ENCODE measurements at places on chromosomes 7 and 10.

GRCh38 chr7:139772115-139772514 lies 5.7 kb downstream of the HIPK2 start:
- peaks cover 79% of the 10 kb centered on the region for H3K4me1 ChIP-seq
- DNase-seq = no peak
- H3K36me3 ChIP-seq = peaks cover 16% of the 10 kb centered on the region
- no peaks in the 10 kb centered on the region for H3K27me3 ChIP-seq
- H3K27ac ChIP-seq = no peak overlapping the region

- H3K27me3 ChIP-seq = no peaks in the 10 kb centered on the region
- H3K4me3 ChIP-seq = no peak overlapping the region
- no peak overlapping the region for H3K27ac ChIP-seq
- H3K36me3 ChIP-seq = no peaks in the 10 kb centered on the region
- H3K4me1 ChIP-seq = no peaks in the 10 kb centered on the region
- no peak for DNase-seq
Observed at GRCh38 chr10:6013413-6014192, 36.3 kb upstream of the IL15RA start.

DNA sequence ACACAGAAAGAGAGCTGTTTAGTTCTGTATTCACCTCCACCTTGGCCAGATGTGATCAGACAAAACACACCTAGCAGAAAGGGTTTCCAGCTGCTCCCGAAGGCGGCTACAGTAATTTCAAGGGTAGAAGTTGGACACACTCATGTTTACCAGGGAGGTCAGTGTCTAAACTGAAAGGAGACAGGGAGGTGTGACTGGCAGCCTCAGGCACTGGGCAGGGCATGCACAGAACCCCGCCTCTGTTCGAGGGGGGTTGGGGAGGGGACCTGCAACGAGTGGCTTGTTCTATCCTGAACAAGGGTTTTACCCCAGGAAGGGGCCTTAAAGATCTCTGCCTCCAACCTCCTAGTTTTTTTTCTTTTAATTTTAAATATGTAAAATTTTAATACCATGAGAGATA lies 49.6 kb downstream of the BPGM start:
- DNase-seq = no peak
- H3K4me1 ChIP-seq = peaks cover 51% of the 10 kb centered on the region
- no peak overlapping the region for H3K4me3 ChIP-seq
- no peaks in the 10 kb centered on the region for H3K27me3 ChIP-seq
- no peaks in the 10 kb centered on the region for H3K36me3 ChIP-seq
- peak overlapping the region; percentile 87 for H3K27ac ChIP-seq

DNA sequence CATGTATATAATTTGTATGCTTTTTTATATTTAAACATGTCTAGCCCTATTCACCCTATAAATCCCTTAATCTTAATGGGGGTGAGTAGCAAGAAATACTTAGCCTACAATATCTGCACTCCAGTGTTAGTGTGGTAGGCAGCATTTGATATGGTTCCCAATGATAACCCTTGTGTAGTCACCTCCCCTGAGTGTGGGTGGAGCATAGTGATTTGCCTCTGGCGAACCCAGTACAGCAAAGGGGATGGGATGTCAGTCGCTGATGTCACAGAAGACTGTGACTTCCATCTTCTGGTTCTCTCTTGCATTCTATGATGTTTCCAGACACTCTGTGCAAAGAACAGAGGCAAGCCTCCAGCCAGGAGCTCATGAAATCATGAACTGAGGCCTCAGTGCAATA lies 211.2 kb downstream of the CRPPA start:
- H3K4me1 ChIP-seq = no peaks in the 10 kb centered on the region
- H3K36me3 ChIP-seq = no peaks in the 10 kb centered on the region
- no peak overlapping the region for H3K27ac ChIP-seq
- no peaks in the 10 kb centered on the region for H3K27me3 ChIP-seq
- H3K4me3 ChIP-seq = no peak overlapping the region
- no peak for DNase-seq

DNA sequence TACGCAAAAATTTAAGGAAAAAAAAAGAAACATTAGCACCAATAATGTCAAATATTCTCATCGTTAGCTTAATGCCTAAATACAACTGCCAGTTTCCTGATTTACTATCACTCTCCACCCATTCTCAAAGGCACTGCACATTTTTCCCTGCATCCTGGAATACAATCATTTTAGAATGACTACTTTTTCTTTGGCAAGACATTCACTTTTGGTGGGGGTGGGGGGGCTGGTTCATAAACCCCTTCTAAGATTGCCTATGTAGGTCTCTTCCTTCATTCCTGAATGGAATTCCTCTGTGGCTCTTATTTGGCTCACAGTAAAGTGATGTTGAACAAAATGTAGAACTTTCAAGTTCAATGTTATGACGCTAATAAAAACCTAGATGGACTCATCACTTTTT lies 74.3 kb downstream of the RNLS start:
- no peak for DNase-seq
- no peaks in the 10 kb centered on the region for H3K4me1 ChIP-seq
- no peak overlapping the region for H3K4me3 ChIP-seq
- no peaks in the 10 kb centered on the region for H3K36me3 ChIP-seq
- no peaks in the 10 kb centered on the region for H3K27me3 ChIP-seq

- no peaks in the 10 kb centered on the region for H3K4me1 ChIP-seq
- H3K27ac ChIP-seq = no peak overlapping the region
- H3K27me3 ChIP-seq = no peaks in the 10 kb centered on the region
Observed at GRCh38 chr10:10530313-10530712, 487.4 kb upstream of the CELF2 start.

- no peak overlapping the region for H3K4me3 ChIP-seq
- H3K27me3 ChIP-seq = peaks cover 7% of the 10 kb centered on the region
- no peaks in the 10 kb centered on the region for H3K36me3 ChIP-seq
- no peak overlapping the region for H3K27ac ChIP-seq
- no peak for DNase-seq
- no peaks in the 10 kb centered on the region for H3K4me1 ChIP-seq
Observed at GRCh38 chr10:131027256-131027655, 284.3 kb downstream of the TCERG1L start.

DNA sequence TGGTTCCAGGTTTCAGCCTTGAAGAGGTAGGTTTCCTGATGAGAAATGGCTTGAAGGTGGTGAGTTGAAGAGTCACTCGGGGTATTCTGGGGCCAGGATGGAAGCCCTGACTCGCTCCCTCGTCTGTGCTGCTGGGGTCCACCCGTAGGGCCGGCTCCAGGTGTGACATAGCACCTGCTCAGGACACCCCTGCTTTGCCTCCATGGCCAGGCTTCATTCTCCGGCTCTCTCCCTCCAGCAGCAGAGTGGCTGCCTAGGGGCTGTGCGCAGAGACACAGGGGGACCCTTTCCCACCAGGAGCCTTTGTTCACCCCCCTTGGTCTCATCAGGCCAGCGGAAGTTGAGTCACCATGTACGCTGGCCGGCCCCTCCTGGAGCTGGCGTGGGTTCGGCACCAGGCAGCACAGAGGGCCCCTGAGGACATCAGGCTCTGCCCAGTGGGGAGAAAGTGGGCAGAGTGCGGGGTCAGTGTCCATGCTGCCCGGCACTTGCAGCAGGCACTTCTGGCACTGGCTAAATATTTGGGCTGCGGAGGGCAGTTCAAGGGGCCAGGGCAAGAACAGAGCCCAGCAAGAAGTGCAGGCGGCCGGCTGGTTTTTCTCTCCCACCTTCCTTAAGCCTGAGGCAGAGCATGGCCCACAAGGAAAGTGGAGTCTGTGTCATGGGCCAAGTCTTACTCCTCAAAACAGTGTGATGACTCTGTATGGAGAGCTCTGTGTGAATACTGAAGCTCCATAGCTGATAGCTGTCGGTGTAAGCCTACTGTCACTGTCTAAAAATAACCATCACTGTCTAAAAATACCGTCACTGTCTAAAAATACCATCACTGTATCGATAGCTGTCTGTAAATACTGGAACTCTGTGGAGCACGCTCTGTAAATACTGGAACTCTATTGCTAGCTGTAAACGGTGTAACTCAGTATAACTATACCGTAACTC lies 3.7 kb upstream of the PRKAR1B start:
- DNase-seq = no peak
- peaks cover 12% of the 10 kb centered on the region for H3K36me3 ChIP-seq
- H3K27ac ChIP-seq = no peak overlapping the region
- no peaks in the 10 kb centered on the region for H3K27me3 ChIP-seq
- peaks cover 24% of the 10 kb centered on the region for H3K4me1 ChIP-seq

DNA sequence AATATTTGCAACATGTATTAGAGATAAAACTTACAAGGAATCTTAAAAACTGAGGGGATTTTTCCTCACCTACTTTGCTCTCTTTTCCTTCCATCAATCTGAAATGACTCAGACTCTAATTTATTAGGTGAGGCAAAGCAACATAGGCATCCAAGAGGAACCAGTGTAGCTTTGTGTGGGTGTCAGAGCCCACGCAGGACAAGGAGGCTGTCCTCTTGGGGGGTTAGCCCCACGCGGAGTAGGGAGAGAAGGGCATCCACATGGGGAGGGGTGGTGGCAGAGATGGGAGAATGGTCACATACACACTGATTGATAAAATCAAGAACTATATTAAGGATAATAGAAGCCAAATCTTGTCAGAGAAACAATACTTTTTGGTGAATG lies 33.8 kb upstream of the ARMS2 start:
- DNase-seq = no peak
- peak overlapping the region; percentile 18 for H3K27ac ChIP-seq
- no peak overlapping the region for H3K4me3 ChIP-seq

DNA sequence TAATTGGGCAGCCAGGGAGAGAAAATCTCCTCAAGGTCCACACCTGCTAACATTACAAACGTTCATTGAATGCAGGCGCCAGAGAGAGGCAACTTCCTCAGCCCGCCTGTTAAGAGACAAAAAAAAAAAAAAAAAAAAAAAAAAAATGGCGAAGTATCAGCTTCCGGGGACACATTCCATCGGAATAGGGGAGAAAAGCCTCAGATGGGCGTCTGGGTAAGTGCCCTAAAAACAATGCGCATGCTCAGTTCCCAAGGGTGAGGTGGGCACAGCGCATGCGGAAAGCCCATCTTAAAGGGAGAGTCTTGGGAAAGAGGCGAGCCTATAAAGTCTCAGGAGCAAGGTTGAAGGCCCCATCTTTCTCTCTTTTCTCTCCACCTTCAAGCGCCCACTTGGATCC lies 1139.7 kb upstream of the CELF2 start:
- H3K27ac ChIP-seq = no peak overlapping the region
- H3K4me1 ChIP-seq = no peaks in the 10 kb centered on the region
- DNase-seq = no peak
- H3K27me3 ChIP-seq = no peaks in the 10 kb centered on the region
- no peaks in the 10 kb centered on the region for H3K36me3 ChIP-seq

GRCh38 chr10:122277526-122278136 lies 6.5 kb downstream of the BTBD16 start:
- no peak for DNase-seq
- no peaks in the 10 kb centered on the region for H3K36me3 ChIP-seq
- H3K4me3 ChIP-seq = no peak overlapping the region
- no peak overlapping the region for H3K27ac ChIP-seq
- peaks cover 16% of the 10 kb centered on the region for H3K4me1 ChIP-seq
- no peaks in the 10 kb centered on the region for H3K27me3 ChIP-seq

- no peak for DNase-seq
- no peaks in the 10 kb centered on the region for H3K36me3 ChIP-seq
- H3K4me1 ChIP-seq = no peaks in the 10 kb centered on the region
Observed at GRCh38 chr7:12481722-12482121, 78.1 kb upstream of the VWDE start.

- DNase-seq = no peak
- H3K4me3 ChIP-seq = no peak overlapping the region
- H3K36me3 ChIP-seq = no peaks in the 10 kb centered on the region
- H3K27ac ChIP-seq = no peak overlapping the region
Observed at GRCh38 chr7:129553899-129554461, 51.6 kb downstream of the SMKR1 start.

GRCh38 chr7:129394982-129395914 lies 39.0 kb upstream of the STRIP2 start:
- H3K4me1 ChIP-seq = no peaks in the 10 kb centered on the region
- no peak overlapping the region for H3K27ac ChIP-seq
- no peak for DNase-seq
- H3K36me3 ChIP-seq = peaks cover 24% of the 10 kb centered on the region

DNA sequence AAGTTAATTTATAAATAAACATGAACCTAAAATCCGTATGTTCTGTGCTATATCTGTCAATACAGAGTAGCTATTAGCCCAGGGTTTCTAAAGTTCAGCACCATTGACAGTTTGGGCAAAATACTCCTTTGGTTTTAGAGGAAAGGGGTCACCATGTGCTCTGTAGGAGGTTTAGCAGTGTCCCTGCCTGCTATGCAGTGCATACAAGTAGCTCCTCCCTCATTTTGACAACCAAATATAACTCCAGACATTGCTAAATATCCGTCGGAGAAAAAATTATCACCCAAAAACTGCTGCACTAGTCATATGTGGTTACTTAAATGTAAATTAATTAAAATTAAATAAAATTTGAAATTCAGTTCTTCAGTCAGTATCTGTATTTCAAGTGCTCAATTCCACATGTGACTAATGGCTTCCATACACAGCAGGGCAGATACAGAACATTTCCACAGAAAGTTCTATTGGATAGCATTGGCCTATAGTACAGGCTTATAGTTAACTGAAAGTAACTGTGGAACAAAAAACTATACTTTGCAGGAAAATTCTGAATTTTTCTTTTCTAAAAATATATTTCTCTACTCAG lies 6.4 kb downstream of the UPF2 start:
- DNase-seq = no peak
- no peak overlapping the region for H3K4me3 ChIP-seq
- peaks cover 13% of the 10 kb centered on the region for H3K4me1 ChIP-seq
- no peak overlapping the region for H3K27ac ChIP-seq
- no peaks in the 10 kb centered on the region for H3K27me3 ChIP-seq

- no peak overlapping the region for H3K4me3 ChIP-seq
- peak; percentile 66 for DNase-seq
- H3K4me1 ChIP-seq = peaks cover 63% of the 10 kb centered on the region
- H3K36me3 ChIP-seq = peaks cover 43% of the 10 kb centered on the region
Observed at GRCh38 chr7:143393267-143394041, 12.3 kb downstream of the ZYX start.

- no peak overlapping the region for H3K27ac ChIP-seq
- no peak for DNase-seq
- no peaks in the 10 kb centered on the region for H3K36me3 ChIP-seq
- H3K27me3 ChIP-seq = no peaks in the 10 kb centered on the region
- H3K4me1 ChIP-seq = no peaks in the 10 kb centered on the region
Observed at GRCh38 chr7:85630904-85631600, 444.2 kb upstream of the SEMA3D start.

GRCh38 chr10:64463406-64463805 lies 942.2 kb downstream of the REEP3 start:
- no peak overlapping the region for H3K4me3 ChIP-seq
- H3K27ac ChIP-seq = no peak overlapping the region
- H3K36me3 ChIP-seq = no peaks in the 10 kb centered on the region

DNA sequence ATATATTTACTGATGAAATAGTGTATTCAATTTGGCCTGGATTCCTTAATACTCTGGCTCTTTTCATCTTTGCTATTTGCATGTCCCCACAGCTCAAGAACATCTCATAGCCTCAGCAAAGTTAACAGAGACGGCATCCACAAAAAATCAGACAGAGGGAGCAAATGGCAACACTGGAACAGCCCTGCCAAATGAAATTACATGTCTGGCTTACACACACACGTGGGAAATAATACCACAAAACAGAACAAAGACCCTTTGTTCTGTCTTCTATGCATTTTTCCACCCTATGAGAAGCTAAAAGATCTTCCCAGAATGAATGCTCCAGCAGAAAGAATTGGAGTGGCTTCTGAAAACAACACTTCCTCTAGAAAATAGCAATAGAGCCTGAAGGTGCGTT lies 139.5 kb downstream of the ALOX5 start:
- no peaks in the 10 kb centered on the region for H3K36me3 ChIP-seq
- no peak overlapping the region for H3K4me3 ChIP-seq
- no peaks in the 10 kb centered on the region for H3K4me1 ChIP-seq
- H3K27ac ChIP-seq = no peak overlapping the region
- no peak for DNase-seq
- no peaks in the 10 kb centered on the region for H3K27me3 ChIP-seq

GRCh38 chr7:152871005-152871677 lies 111.6 kb downstream of the ACTR3B start:
- H3K4me3 ChIP-seq = no peak overlapping the region

Data from tibial artery (tissue), 4 donors.